Activated CD8-positive, alpha-beta memory T cell treated with anti-CD3 and anti-CD28 coated beads for 4 hours (primary cell): ENCODE measurements at places on chromosomes 4 and X.

GRCh38 chr4:46249106-46249505 lies 125.3 kb upstream of the GABRG1 start:
- DNase-seq: no peak

DNA sequence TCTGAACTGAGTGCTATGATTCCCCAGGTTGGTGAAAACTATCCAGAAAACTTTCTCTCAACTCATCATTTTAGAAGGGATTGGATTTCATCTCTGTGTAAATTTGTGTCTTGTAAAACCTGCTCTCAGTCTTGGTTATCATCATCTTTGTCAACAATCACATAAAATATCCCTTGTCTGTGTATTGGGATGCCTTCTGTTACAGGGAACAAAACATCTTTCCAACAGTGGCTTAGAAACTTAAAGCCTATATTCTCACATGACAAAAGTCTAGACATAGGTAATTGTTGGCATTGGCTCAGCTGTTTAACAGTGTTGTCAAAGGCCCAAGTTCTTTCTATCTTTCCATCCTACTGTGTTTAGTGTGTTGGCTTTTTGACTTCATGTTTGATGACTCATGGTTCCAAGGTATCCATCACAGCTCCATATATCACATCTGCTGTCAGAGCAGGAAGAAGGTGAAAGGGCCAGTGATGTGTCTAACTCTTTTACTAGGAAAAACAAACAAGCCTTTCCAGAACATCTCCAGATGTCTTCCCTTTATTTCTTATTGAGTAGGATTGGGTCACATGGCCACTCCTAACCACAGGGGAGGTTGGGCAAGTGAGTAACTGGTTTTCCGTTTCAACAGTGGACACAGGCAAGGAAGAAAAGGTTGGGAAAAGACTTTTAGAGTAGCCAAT lies 65.0 kb downstream of the PHEX start:
- no peak for DNase-seq

DNA sequence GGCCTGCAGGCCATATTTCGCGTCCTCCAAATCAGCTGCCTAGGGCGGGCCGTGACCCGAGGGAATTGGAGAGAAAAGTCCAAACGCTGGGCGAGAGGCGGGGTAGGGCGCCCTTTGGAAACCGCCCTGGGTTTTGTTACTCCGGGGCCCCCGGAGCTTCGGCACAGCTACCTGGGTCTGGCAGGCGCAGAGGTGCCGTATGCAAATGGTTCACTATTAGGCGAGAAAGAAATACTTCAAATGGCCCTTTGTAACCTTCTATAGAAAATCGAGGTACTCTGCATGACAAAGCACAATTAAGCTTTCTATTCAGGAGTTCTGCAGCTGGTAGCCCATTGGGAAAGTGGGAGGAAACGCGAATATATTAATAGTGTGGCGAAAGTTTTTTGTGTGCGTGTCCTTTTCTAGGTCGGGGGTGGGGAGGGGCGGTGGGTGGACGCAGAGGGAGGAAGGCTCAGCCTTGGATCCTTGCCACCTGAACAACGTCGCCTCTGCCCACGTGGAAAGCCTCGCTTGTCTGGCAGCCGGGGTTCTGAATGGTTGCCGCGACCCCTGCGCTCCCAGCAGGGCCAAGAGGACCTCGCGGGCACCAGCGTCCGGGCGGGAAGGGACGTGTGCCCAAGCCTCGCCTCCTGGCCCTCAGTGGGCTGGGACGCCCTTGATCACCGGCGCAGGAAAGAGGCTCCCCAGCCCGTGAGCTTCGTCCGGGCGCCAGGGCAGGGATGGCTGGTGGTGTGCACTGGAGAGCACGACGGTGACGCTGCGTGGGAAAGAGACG lies 9.5 kb downstream of the GSX2 start:
- DNase-seq: no peak

GRCh38 chrX:103774070-103774642 lies 2.5 kb upstream of the PLP1 start:
- DNase-seq: no peak

GRCh38 chr4:125016892-125017299 lies 297.9 kb upstream of the FAT4 start:
- no peak for DNase-seq

GRCh38 chr4:148069895-148070178 lies 337.9 kb downstream of the ARHGAP10 start:
- DNase-seq: no peak

- DNase-seq: no peak
These were observed 120.1 kb downstream of the NKX6-1 start for GRCh38 chr4:84378983-84379382.

DNA sequence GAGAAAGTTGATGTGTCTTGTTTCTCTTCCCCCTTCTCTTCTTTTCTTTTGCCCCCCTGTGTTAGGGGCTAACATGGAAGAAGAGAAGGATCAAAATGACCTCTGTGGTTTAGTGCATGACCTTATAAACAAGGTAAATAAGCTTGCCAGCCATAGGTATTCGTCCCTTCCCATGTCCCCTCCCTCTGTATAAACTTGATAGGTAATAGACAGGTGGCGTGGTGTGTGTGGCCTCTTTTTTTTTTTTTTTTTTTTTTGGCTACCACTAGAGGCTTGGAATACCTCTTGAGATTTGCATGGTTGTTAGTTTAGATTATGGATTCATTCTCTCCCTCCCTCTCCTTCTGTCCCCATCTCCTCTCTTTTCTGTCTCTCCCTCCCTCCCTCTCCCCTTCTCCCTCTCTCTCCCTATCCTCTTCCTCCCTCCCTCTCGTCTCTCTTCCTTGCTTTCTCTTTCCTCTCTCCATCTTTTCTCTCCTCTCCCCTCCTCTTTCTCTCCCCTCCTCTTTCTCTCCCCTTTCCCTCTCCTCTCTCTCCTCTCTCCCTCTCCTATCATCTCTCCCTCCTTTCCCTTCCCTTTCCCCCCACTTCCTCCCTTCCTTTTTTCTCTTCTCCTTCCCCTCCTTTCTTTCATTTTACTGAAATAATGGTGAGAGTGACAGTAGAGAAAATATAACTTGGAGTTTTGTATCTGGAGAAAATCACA lies 134.4 kb downstream of the AFF1 start:
- no peak for DNase-seq

GRCh38 chrX:12978205-12979025 lies 3.5 kb downstream of the TMSB4X start:
- no peak for DNase-seq

GRCh38 chr4:158826057-158826456 lies 57.2 kb downstream of the FNIP2 start:
- DNase-seq: no peak

- no peak for DNase-seq
These were observed 28.4 kb downstream of the CXCL1 start for GRCh38 chr4:73897380-73898136.

- no peak for DNase-seq
These were observed 615.0 kb downstream of the TMA16 start for GRCh38 chr4:164109503-164109902.

DNA sequence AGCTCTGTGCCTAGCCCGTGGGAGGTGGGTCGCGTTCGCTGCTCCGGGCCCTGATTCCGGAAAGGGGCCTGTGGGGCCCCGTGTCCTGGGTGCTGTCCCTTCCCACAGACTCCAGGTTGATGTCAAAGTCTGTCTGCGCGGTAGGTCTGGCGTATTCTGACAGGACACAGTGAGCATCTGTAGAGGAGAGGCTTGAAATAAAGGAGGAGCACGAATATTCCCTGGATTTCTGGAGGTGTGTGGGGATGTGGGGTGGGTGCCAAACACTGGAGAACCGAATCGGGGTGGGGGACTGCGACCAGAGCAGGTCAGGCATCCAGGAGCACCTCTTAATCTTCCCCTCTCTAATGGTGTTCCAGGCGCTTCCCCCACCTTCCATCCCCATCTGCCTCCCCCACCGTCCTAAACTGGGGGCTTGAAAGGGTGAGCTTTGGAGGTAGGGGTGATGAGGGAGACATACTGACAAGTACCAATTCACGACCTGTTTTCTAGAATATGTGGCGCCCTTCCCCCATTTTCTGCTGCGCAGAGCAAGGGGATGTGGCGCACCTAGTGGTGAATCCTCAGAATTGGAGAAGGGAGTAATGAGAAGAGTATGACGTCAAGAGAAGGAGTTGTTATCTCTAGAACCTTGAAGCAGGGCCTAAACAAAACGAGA lies 877 bp downstream of the GPRASP1 start:
- no peak for DNase-seq

DNA sequence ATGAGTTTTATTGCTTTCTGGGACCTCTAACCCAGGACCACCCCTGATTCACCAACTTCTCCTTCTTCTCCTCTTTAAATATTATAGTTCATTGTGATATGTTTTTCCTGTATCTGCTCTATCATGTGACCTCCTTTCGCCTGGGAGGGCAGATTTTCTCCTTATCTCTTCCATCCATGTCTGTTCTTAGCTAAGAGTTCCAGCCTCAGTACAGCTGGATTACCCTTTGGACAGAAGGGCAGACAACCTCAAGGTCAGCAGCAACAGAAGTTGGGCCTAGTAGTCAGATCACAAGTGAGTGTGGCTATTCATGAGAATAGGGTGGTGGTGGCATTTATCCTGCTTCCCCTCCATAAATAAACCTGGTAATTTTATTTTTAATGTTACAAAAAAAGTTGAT lies 5.7 kb upstream of the XK start:
- no peak for DNase-seq

GRCh38 chr4:153401501-153401900 lies 57.0 kb downstream of the MND1 start:
- no peak for DNase-seq

- DNase-seq: no peak
These were observed 121.9 kb downstream of the PALLD start for GRCh38 chr4:168618577-168619265.

- no peak for DNase-seq
These were observed 142.7 kb downstream of the RPA4 start for GRCh38 chrX:97026406-97026805.

DNA sequence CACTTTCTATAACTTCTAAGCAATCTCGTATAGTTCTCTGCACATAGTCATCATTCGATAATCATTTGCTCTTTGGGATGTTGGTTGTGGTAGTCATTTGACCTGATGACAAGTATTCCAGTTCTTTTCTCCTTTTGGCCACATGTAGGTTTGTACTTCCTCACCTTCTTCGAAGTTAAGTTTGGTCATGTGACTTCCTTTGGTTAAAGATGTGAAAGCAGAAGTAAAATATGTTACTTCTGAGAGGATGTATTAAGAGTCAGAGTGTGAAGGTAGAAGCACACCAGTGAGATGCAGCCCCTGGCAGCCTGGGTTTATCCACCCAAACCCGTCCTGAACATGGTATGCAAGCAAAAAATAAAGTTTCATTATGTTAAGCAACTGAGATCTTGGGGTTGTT lies 48.9 kb upstream of the ZNF518B start:
- DNase-seq: no peak

DNA sequence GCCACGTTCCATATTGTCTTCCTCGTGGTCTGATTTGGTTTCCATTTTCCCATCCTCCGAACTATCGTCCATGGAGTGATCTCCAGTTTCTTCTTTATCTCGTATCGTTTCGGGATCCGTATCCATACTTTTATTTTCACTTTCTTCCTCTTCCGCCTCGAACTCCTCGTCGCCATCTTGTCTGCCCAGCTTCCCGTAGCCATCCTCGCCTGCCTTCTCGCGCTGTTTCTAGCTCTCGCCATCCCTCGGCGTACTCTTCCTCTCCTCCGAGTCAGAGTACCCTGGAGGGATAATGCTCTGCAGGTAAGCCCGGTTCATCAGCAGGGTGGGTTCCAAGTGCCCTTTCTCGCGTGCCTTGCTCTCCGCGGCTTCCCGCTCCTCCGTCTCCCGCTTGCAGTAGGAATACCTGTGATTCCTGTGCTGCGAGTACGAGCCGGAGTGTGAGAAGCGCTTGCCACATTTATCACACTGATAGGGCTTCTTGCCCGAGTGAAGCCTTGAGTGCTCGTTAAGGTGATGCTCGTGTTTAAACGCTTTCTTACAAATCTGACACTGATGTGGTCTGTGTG lies 134.5 kb upstream of the TAPT1 start:
- no peak for DNase-seq

- DNase-seq: no peak
These were observed 76.2 kb downstream of the COL4A6 start for GRCh38 chrX:108362026-108362425.

GRCh38 chrX:148804579-148805355 lies 304.4 kb downstream of the AFF2 start:
- no peak for DNase-seq

- DNase-seq: no peak
These were observed 14.7 kb downstream of the DCK start for GRCh38 chr4:71008196-71008595.

- no peak for DNase-seq
These were observed 310.3 kb downstream of the EVC2 start for GRCh38 chr4:5398056-5398455.

GRCh38 chr4:137029026-137029425 lies 503.3 kb downstream of the PCDH18 start:
- no peak for DNase-seq

- DNase-seq: no peak
These were observed 28.5 kb upstream of the FGF2 start for GRCh38 chr4:122798101-122798500.

DNA sequence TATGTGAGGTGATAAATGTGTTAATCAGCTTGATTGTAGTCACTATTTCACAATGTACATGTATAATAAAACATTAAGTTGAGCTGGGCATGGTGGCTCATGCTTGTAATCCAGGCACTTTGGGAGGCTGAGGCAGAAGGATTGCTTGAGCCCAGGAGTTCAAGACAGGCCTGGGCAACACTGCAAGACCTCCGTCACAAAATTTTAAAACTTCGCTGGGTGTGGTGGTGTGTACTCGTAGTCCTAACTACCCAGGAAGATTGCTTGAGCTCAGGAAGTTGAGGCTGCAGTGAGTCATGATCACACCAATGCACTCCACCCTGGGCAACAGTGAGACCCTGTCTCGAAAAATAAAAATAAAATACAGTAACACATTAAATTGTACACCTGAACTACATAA lies 20.1 kb downstream of the LYAR start:
- no peak for DNase-seq

- DNase-seq: no peak
These were observed 14.6 kb downstream of the APBB2 start for GRCh38 chr4:41199788-41200187.

- DNase-seq: no peak
These were observed 41.1 kb downstream of the AMMECR1 start for GRCh38 chrX:110276778-110277177.

- no peak for DNase-seq
These were observed 57.3 kb upstream of the FAM9B start for GRCh38 chrX:9091258-9091657.

DNA sequence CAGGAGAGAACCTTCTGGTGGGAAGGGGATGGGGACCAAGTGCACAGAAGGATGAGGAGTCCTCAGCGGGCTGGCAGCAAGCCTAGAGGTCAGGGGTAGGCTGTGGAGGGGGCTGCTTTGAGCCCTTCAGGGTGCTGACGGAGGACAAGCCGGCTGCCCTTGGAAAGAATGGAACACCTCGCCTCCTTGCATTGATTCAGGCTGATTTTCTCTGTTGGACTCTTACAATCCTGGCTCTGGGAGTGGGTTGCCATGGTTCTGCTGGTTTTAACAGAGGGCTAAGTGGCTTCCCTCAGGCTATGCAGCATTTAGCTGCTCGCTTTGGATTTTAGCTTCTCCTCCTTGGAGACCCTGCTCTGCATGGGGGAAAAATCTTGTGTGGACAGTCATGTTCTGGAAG lies 49.4 kb upstream of the CHRNA9 start:
- no peak for DNase-seq
